Foreskin keratinocyte (primary cell): ENCODE measurements at places on chromosomes 6 and 20. TPM values are rescaled to one million over a fixed set of nuclear protein-coding genes. Genes with fewer than 3 reads are reported as not detected.

KCNS1 gene
- total RNA-seq, result 1.7 and 2.1 TPM in 2 replicates

PRSS16 gene
- 3.8 and 5.1 TPM in 2 replicates for total RNA-seq

HLA-B gene
- total RNA-seq, result 266 and 383 TPM in 2 replicates

GGTLC1 gene
- not detected in 2 replicates for total RNA-seq

EEF1E1 gene
- total RNA-seq, result 57.7 and 58.1 TPM in 2 replicates

SEMG1 gene
- total RNA-seq, result not detected in 2 replicates

AK9 gene
- 0.71 and 1.4 TPM in 2 replicates for total RNA-seq

OPRM1 gene
- not detected in 2 replicates for total RNA-seq

DNAAF9 gene
- 5.8 and 7.2 TPM in 2 replicates for total RNA-seq

RBPJL gene
- total RNA-seq, result not detected in 2 replicates

ENPP5 gene
- 0.74 and 1.4 TPM in 2 replicates for total RNA-seq

SLC22A16 gene
- not detected in 2 replicates for total RNA-seq

ZNF391 gene
- 3.5 and 3.8 TPM in 2 replicates for total RNA-seq

CRISP2 gene
- not detected in 2 replicates for total RNA-seq

HEY2 gene
- total RNA-seq, result not detected in 2 replicates

HRH3 gene
- total RNA-seq, result not detected in 2 replicates

TGM2 gene
- 17.4 and 41.2 TPM in 2 replicates for total RNA-seq

HLA-DMA gene
- total RNA-seq, result 1.3 and 4.4 TPM in 2 replicates

TLDC2 gene
- 0.10 TPM in 1 of 2 replicates, not detected in the other for total RNA-seq

CDC5L gene
- total RNA-seq, result 27.9 and 29.7 TPM in 2 replicates

HCK gene
- total RNA-seq, result not detected in 2 replicates

TSHZ2 gene
- total RNA-seq, result 1.3 and 1.6 TPM in 2 replicates

PGC gene
- total RNA-seq, result not detected in 2 replicates

PTPRK gene
- total RNA-seq, result 89.8 and 177 TPM in 2 replicates

KIAA0408 gene
- 0.03 TPM in 1 of 2 replicates, not detected in the other for total RNA-seq

CEBPB gene
- 24.1 and 25.7 TPM in 2 replicates for total RNA-seq

VSX1 gene
- total RNA-seq, result not detected in 2 replicates

WFDC10B gene
- not detected in 2 replicates for total RNA-seq

CGA gene
- not detected in 2 replicates for total RNA-seq

CASS4 gene
- not detected in 2 replicates for total RNA-seq

SLC17A4 gene
- total RNA-seq, result not detected in 2 replicates

SMLR1 gene
- total RNA-seq, result not detected in 2 replicates

FRS3 gene
- 2.2 and 2.6 TPM in 2 replicates for total RNA-seq

ECT2L gene
- total RNA-seq, result not detected in 2 replicates

GABRR1 gene
- not detected in 2 replicates for total RNA-seq
